ENCODE measurements at places on chromosomes 4 and X. TPM values are rescaled to one million over a fixed set of nuclear protein-coding genes. Genes with fewer than 3 reads are reported as not detected.

DNA sequence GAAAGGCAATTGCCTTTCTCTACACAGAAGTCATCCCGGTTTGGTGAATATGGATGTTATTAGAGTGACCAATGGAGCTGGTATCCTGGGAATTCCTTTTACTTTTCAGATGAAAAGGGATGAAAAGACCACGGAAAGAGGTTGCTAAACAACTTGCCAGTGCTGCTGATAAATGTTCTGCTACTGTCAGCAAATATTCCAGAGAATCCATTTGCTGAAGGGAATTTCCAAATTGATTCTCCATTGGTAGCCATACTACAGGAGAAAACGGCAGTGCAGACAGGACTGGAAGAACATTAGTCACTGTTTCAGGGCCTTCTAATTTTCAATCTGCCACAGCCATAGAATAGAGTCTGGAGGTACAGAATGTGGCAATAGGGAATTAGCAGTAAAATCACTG, 451.5 kb downstream of the PCDH11X start:
- no peak for DNase-seq

DNA sequence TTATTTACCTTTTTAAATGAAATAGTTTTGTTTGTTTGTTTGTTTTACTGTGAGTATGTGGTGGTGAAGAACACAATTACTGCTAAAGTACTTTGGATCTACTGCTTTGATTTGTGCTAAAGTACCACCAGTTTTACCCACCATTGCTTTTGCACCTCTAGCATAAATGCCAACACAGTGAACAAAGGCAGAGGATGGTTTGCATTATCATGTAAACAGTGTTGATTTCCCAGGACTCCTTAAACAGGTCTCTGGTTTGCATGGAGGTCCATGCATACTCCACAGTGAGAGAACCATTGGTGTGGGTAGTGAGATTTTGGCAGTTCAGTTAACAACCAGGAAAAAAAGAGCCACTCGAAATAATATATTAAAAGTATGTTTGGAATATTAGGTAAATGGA, 11.0 kb downstream of the FAT4 start:
- DNase-seq = no peak

- no peak for DNase-seq
Observed at GRCh38 chrX:41734530-41734929, 10.5 kb downstream of the GPR82 start.

DNA sequence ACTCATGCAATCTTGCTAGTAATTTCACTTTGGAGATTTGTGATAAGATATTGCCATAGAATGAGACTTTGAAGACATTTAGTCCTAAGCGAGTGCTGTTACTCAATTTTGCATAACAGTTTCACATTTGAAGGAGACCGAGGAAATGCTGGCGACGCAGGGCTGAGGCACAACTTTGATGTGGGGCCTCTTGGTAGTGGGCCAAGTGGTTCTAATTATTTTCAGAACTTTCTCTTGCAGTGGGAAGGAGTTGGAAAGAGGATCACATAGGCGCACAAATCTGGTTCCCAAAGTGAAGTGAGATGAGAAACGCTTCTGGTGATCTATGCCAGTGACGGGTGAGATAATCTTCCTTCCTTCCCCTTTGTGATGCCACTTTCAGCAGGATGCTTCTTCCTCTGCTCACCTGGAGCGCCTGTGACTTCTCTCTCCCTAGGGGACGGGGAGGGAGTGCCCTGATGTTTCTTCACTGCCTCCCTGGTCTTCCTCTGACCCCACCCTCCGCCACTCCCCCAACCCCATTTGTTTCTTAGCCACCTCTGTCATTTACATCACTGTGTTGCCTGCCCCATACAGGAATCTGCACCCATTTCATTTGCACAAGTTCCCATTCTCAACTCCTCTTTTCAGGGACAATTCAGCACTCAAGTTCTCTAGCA, 138.9 kb upstream of the MID1 start:
- no peak for DNase-seq

DNA sequence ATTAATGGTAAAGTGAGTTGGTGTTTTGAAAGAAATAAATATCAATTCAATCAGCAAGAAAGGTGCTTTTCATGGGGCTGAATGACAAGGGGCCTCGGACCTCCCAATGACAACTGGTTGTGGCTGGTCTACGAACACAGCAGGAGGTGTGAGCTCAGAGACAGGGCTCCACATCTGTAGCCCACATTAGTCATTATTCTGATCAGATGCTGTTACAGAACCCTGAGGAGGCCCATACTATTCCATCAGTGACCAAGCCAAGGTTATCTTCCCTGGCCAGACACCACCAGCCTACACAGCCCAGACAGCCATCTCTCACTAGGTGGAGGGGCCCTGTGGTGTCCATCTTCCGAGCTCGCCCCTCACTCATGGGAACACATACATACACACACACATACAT, 168.8 kb downstream of the SH3KBP1 start:
- no peak for DNase-seq

DNA sequence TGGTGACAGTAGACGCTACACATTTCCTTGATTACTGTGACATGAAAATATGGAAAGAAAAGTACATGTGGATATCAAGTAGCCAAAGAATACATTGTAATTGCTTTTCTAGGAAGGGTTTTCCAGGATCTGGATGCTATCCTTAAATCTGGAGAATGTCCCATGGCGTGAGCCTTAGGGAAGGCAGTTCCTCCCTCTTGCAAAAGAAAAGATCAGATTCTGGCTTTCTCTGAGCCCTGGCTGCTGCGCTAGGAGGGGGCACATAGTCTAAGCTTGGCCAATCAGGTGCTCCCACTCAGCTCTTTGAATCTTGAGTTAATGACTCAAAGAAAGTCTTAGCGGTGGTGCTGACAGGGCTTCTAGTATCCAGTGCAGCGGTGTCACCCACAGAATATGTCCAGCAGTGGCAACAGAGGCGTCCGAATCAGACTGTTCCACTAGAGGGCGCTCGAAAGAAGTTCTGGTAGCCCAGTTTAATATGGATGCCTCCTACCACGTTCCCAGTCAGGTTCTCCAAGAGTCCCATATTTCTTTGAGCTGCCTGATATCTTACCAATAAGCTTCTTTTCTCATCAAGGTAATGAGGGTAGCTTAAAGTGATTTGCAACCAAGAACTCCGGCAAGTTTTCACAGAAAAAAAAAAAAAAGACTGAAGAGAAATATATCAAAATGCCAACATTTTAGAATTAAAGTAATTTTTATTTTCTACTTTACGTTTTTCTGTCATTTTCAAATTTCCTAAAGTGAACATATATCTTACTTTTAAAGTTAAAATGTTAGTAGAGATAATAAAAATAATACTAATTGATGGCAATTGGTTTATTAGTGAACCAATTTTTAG, 213.4 kb upstream of the S100G start:
- peak; percentile 58 for DNase-seq

DNA sequence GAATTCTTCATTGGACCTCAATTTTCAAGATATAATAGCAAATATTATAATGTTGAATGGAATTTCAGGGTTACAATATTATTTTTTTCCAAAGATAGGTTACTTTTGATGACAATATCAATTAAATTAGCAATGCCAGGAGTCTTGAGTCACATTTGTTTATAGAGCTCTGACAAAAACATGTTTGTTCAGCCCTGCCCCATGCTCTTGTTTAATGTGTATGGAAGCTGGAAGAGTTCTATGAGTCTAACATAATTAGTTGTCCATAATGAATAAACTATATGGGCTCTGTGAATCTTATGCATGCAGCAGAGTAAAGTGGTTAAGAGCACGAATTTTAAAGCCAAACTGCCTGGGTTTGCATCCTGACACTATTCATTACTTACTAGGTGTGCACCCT, 22.9 kb upstream of the ALB start:
- DNase-seq = no peak

DNA sequence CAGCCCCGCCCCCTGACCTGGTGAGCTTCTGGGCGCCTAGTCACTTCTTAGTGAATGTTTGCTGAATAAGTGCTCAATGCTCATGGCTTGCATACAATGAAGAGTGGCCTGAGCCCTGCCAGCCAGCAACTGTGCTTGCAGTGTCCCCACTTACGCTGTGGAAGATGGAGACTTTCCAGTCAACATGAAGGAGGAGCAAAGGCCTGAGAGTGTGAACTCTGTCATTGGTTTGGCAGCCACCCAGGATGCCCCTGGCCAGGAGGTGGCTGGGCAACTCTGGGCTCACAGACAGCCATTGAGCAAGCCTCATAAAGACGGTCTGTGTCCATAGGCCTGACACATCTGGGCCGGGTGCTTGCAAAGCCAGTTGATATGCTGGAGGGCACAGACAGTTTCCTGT, 72.1 kb upstream of the MAMLD1 start:
- DNase-seq = no peak

DNA sequence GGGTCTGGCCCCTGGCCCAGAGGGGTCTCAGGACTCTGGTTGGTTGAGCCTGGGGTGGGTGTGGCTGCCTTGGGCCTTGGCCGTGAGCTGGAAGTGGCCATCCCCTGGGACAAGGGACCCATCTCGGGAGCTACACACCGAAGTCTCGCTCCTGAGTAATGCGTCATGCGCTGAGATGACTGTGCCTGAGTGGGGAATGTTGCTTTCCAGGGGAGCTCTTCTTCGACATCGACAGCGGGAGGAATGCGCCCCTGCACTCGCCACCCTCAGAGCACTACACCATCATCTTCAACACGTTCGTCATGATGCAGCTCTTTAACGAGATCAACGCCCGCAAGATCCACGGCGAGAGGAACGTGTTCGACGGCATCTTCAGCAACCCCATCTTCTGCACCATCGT, 38.5 kb downstream of the CCNQ start:
- no peak for DNase-seq

GRCh38 chrX:108088511-108088910, 2.8 kb downstream of the PSMD10 start:
- no peak for DNase-seq

GRCh38 chr4:159762672-159763071, 659.8 kb downstream of the RAPGEF2 start:
- no peak for DNase-seq

GRCh38 chr4:89056292-89056952, 563 bp downstream of the FAM13A start:
- DNase-seq = no peak

The MTTP gene
- total RNA-seq = not detected

The IL13RA2 gene
- not detected for total RNA-seq

The MRPL1 gene
- 14.8 TPM for total RNA-seq

The TCEAL4 gene
- total RNA-seq = 10.7 TPM
